ENCODE measurements at places on chromosomes 12 and 14.

DNA sequence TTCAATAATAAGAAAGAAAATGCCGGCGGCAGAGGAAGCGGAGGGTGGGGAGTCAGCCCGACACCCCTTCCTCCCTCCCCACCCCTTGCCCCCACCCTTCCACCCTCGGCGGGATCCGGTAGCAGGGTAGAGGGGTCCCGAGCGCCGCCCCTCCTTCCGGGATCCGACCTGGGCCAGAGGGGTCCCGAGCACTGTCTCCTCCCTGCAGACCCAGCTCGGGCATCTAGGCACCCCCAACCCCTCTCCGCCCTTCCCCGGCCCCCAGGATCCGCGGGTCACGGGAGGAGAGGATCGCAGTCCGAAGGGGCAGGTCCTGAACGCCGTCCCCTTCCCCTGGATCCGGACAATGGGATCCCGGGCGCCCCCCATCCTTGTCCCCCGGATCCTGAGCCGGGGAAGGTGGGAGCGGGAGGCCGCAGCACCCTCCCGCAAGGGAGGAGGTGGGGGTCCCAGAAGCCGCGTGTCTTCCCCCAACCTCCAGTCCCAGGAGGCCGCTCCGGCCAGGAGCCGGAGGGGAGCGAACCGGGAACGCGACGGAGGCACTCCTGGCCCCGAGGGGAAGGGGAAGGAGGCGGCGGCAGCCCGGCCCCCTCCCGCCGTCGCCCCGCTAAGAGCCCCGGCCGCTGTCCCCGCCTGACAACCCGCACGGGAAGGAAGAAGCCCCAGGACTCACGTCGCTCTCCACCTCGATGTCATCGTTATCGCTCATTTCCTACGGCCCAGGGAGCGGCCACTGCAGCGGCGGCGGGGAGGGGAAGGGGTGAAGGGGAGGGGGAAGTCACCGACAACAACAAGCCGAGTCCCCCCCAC, 481 bp downstream of the MAX start:
- DNase-seq: peak; percentile 54

GRCh38 chr12:124216966-124217365, 77.9 kb upstream of the RFLNA start:
- DNase-seq: no peak

DNA sequence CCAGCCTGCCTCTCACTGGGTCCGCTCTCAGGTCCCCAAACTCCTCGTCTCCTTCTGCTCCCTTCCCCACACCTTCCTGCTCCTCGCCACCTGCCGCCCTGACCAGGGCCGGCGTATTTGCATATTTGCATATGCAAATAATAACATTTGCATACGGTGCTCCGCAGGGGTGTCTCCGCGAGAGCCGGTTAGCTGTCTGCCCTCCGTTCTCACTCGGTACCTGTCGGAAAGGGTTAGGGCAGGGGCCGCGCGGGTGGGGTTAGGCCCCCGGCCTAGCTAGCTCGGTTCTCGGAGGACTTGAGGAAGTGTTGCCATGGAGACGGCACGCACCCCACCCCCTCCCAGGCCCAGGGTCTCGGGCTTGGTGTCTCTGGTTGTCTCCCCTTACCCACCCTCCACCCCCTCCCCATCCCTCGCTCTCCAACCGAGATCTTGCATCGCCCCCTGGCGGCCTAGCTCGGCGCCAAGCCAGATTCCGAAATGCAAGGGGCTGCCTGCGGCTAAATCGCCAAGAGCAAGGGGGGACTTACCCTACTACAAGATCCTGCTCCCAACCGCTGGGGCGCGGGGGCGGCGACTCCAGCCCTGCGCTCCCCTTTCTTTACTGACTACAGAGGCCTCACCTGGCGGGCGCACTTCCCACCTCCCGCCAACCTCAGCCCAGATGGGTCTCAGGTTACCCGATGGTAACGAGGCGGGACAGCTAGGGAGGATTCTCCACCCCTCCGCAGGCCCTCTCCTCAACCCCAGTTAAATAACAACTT, 8.1 kb downstream of the STAC3 start:
- peak; percentile 86 for DNase-seq

DNA sequence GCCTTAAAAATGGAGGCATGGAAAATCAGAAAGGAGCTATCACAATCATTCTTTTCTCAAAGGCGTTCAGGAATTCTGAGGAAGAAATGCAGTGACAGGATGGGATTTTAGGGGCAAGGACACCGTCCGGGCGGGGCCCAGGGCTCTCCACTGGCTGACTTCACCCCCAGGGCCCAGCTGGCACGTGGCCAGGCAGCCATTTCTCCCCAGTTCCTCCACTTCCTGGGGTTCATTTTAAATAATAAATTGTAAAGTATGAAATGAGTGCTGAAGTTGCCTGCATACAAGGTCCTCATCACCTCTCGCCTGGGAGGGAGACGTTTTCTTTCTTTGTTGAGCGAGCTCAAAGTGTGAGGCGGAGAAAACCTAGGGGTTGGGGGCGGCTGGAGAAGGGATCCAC, 73.8 kb downstream of the WDR20 start:
- DNase-seq: no peak

DNA sequence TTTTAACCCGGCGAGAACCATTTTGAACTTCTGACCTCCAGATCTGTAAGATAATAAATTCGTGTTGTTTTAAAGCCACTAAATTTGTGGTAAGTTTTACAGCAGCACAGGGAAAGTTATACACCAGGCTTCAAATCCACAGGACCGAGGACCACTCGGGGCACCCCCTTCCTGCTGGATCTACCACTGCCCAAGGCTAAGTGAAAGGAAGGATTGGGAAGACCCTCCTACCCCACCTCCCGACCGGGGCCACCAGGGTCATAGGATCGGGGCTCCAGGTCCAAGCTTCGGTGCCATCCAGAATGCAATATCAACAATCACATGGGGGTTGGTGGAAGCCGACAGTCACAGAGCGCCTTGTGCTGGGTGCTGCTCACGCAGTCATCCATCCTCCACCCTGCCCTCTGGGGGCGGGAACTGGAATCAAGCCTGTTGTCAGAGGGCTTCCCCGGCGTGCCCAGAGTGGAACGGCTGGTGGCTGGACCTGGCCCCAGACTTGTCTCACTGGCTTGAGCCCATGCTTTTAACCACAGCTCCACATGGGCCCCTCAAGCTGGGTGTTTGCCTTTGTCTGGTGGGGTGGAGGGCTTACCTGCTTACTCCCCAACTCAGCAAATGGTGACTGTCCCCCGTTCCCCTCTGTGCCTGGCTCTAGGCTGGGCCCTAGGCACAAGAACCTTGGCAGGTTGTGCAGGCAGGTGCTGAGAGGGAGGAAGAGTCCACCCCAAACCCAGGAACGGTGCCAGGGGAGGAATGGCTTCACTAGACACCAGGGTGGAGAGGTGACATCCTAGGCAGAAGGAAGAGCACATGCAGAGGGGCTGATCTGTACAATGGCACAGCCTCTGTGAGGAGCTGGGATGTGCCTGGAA, 180.3 kb upstream of the RTL1 start:
- no peak for DNase-seq

DNA sequence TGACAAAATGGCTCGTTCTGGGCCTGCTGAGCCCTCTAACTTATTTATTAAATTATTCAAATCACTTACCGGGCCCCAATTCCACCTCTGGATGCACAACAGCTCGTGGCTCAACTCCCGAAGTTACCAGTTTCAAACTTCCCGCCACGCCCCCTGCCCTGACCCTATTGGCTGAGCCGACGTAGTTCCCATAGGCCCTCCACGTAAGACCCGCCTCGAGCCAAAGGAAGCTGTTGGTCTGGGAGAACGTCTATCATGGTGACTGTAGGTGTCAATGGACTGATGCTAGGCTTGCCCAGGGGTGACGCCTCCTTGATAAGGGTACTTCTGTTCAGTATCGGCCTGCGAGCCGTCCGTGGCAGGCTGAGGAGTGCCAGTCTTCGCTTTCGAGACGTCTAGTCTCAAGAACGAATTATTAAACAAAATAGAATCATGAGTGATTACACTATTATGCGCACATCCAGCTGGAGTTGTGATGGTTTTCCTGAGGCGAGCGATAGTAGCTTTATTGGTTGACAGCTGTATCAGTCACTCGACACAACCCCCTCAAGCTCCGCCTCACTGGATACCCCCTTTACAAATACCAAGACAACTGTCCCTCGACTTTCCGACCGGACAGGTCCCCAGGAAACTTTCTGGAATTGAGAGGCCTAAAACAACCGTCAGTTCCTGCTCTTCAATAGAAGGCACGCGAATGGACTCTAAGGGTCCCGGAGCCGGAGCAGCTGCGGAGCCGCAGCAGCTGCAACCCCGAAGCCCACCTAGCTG, at the start of gene CDCA3:
CDCA3 (minus strand) TSS at position 134 of the 768 bp plus-strand sequence. CDS start 334 bp downstream, outside the sequence.
- DNase-seq: peak; percentile 98

- DNase-seq: no peak
Measured at GRCh38 chr14:94044476-94045091, 18.4 kb downstream of the OTUB2 start.

- peak; percentile 41 for DNase-seq
Measured at GRCh38 chr12:31797230-31797872, 68.5 kb upstream of the AMN1 start.

DNA sequence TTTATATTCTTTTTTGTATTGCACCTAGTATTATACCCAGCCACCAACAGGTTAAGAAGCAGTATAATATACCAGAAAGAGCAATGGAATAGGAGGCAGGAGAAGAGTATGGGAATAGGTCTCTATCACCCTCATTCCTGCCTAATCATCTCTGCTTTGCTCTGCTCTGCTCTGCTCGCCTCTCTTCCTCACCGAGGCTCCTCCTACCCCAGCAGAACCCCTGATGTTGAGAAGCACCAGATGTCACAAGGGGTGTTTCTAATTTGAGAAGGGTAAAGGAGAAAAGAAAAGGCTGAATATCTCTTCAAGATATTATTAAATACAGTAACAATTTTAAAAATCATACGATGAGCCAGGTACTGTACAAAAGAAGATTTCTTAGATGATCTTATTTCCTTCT, 89.0 kb downstream of the STON2 start:
- no peak for DNase-seq

DNA sequence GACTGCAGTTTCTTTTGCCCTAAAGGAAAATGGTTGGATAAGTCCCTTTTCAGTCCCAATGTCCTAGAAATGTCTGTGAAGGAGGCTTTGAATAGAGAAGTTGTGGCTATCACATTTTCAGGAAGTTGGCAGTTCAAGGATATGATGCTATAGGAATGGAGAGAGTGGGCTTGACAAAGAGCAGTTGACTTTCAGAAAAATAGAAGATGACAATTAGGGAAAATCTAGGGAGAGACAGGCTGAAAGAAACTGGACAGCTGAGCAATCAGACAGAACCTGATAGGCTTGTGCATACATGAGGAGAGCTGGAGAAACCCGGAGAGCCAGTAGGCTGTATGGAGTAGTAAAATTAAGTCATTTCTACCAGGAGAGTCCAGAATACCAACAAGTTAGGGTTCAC, 50.5 kb downstream of the LMNTD1 start:
- no peak for DNase-seq

DNA sequence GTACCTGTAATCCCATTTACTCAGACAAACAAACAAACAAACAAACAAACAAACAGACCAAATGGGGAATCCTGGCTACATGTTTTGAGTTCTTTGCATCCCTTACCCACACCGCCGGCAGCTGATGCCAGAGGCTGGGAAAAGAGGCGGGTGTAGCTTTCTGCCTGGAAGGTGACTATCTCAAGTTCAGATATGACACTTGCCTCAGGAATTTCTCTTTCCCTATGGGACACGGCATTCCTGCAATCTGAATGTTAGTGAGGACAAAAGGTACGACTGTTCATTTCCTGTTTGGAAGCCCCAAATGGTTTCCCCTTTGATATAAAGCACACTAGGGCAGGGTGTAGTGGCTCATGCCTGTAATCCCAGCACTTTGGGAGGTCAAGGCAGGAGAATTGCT, 2.9 kb downstream of the MYL2 start:
- DNase-seq: no peak

- no peak for DNase-seq
Measured at GRCh38 chr12:53567961-53568808, 58.0 kb downstream of the ATF7 start.

DNA sequence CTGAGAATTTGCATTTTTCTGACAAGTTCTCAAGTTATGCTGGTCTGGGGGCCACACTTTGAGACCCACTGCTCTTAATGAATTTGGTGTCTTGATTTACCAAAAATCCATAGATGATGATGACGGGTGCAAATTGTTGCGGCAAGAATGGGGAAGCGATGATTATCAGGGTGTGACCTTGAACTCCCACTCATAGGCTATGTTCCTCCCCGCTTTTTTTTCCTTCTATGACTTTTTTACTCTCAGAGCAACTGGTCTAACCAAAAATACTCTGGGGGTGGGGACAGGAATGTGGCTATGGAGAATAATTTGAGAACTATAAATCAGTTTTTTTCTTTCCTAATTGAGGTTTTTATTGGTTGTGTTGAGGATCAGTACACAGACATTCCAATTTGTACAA, 83.6 kb downstream of the PPFIBP1 start:
- DNase-seq: no peak

DNA sequence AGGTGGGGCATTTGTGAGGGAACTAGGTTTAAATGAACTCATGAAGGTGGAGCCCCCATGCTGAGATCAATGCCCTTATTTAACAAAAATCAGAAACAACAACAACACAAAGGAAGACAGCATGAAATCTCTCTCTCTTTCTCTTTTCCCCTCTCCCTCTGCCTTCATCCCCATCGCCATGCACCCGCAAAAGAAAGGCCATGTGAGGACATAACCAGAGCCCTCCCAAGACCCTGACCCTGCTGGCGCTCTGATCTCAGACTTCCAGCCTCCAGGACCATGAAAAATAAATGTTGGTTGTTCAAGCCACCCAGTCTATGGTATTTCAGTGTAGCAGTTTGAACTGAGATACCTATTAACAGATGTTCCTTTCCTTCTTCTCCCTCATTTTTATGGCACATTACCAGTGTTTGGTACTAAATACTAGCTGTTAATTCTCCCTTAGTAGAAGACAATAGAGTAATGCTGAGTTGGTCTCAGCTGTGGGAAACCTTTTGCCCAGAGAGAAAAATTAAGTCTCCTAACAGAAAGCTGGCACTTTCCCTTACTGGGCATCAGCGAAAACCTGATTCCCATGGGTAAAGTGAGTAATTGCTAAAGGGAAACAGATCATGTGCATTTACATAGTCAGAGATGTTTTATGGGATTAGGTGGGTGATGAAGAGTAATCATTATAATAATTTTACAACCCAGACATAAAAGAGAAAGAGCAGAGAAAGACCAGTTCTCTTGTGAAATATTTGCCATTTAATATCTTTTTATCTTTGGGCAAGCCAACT, 264.0 kb upstream of the PLEKHG7 start:
- no peak for DNase-seq

DNA sequence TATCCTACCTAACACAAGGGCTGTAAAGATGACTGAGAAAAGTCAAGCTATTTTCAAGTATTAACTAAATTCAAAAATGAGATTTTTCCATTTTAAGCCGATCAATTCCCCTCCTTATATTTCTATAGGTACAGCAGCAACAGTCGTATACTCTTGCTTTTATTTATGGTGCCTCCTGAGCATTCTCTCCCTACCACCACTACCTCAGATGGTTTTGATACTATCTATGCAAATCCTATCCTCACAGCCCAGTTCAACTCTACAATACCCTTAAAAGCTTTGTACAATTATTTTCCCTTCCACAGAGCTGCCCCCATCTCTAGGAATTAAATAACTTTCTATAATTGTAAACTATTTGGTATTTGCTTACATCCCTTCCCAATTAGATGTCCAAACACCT, 52.1 kb downstream of the GALC start:
- DNase-seq: no peak

Data from activated CD8-positive, alpha-beta T cell treated with anti-CD3 and anti-CD28 coated beads for 36 hours (primary cell).